ENCODE measurements at places on chromosomes 2 and 18.

- DNase-seq = no peak
These were observed 789.6 kb upstream of the SLC8A1 start for GRCh38 chr2:41241325-41242000.

DNA sequence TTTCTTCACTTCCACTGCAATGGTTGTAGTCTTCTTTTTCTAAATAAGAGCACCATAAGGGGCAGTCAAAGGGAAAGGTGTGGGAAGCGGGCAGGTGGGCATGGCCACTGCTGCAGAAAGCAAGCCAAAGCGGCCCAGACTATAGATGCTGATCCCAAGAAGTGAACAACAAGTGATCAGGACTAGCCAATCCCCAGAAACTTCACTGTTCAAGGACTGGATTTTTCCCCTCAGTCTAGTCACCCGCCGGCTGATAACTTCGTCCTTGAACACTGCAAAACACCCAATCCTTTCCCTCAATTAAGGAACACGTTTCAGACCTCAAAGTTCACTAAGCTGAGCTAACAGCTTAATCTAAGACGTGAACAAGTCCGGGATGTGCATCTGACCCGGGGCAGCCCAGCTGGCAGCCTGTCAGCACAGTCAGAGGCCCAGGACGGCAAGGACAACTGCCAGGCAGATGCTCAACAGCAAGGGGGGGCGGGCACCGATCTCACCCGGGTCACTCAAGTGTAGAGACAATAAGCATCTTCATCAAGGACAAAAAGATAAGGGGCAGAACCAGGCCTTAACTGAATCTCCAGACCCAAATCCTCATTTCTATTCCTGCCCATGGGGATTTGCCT, 59.8 kb downstream of the HDLBP start:
- DNase-seq = no peak

DNA sequence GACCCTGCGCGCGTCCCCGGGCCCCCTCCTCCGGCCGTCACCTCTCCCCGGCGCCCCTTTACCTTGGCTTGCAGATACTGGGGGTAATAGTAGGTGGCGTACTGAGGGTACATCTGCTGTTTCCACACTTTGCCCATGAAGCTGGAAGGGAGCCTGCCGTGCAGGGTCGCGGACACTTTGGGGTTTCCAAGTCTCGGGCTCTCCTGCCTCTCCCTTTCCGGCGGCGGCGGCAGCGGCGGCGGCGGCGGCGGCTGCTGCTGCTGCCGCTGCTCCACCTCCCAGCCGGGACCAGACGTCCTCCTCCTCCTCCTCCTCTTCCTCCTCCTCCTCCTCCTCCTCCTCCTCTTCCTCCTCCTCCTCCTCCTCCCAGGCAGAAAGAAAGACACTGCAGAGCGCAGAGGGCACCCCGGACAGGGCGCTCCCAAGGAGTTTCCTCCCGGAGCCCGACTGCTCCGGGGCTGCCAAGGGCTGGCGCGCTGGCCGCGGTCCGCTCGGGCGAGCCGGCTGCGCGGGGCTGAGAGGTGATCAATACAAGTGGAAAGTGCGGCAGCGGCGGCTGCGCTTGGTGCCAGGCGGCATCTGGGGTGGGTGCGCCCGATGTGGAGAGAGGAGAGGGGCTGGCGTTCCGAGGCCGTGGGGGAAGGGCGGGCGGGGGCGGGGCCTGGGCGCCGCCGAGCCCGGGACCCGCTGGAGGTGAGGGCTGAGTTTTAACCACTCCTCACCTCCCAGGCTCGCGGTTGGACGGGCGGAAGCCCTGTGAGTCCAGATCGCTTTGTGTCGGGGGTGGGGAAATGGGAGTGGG, at the start of gene RBMS1:
Gene RBMS1, minus strand, starts transcription at position 581 of the 802 bp plus-strand sequence. Its CDS starts 444 bp downstream, at position 137.
- peak; percentile 26 for DNase-seq

GRCh38 chr2:161426922-161427663, 11.0 kb downstream of the TBR1 start:
- no peak for DNase-seq

DNA sequence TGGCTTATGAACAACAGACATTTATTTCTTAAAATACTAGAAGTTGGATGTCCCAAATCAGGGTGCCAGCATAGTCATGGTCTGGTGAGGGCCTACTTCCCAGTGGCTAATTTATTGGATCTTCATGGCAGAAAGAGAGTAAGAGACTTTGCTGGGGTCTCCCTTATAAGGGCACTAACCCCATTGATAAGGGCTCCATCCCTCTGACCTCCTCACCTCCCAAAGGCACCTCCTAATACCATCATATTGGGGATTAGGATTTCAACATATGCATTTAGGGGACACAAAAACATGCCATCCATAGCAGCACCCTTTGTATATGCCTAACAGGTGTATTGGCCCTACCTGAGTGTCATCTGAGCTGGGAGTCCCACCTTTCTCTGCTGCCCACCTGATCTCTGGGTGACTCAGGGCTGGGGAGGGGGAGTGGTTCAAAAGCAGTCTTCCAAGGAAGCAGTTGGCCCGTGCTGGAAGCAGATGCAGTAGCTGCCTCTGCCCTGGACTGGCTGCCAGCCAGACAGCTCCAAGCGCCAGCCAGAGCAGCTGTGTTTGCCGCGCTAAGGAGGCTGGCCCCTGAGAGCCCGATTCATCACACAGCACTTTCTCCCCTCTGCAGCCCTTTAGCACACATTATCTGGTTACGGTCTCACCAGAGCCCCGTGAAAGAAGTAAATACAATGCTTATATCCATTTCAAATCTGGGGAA, 84.6 kb downstream of the SMAD7 start:
- no peak for DNase-seq
